Fibroblast of villous mesenchyme (primary cell): ENCODE measurements at places on chromosomes 11 and 22. TPM values are rescaled to one million over a fixed set of nuclear protein-coding genes. Genes with fewer than 3 reads are reported as not detected.

The HEPN1 gene
- not detected in 2 replicates for total RNA-seq

GRCh38 chr11:57071829-57072228 is 83.1 kb downstream of the OR5AK2 start:
- peak; percentile 46 for DNase-seq

The MYO18B gene
- under 0.01 and 1.9 TPM in 2 replicates for total RNA-seq

DNA sequence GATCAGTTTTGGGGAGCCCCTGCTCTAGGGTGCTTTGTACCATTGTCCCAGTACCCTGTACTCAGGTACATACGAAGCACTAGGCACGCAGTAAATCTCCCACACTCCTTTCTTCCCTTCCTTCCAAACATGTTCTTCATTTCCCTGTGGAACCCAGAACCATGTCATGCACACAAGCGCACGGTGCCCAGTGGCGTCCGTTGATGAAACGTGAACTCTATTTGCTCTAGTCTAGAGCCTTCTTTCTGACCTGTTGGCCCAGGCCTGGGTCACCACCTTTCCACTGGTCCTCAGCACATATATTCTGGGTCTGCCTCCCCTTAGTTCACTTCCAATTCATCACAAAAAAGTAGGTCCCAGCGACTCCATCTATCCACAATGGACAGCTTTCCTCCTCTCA is 7.0 kb downstream of the USH1C start:
- DNase-seq = no peak

- DNase-seq = no peak
These were observed 514 bp downstream of the KRTAP5-9 start for GRCh38 chr11:71548716-71549151.

DNA sequence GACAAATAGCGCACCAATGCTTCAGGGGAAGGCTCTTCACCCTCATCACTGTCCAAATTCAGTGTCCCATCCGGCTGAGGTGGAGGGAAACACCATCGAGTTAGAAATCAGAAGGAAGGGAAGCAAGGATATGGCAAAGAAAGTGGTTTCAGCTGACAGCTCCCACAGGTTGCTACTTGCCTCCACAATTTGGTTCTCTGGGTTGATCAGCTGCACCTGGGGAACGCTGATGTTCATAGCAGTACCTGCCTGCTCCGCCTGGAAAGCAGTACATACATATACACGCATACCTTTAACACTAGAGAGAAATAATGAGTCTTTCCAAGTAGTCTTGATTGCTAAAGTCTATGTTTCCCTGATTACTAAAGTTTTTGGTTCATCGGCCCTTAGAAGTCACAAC is 37.8 kb upstream of the APOA1 start:
- no peak for DNase-seq

DNA sequence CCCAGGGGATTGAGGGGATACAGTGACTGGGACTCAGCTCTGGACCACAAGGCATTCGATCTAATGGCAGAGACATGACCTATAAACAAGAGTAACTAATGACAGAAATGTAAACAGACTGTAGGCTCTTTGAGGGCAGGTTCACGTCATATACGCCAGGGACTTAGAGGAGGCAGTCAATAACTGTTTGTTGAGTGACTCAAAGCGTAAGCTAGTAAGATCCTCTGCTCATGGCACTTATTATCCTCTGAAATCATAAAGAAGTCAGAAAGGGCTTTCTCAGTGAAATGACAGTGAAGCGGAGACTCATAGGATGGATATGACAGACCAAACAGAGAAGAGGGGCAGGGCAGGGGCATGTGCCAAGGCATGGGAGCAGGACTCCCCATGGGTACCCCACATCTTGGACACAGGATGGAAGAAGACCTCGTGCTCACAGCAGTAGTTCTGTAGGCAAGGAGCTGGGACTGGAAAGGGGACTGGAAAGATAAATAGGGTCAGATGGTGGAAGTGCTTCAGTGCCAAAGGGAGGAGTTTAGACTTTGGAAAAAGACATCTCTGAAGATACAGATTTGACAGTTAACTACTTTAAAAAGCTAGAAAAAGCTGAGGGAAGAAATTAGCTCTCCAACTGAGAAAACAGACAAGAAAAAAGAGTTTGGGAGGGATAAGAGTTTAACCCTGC is 72.7 kb downstream of the SLC1A2 start:
- DNase-seq = no peak

DNA sequence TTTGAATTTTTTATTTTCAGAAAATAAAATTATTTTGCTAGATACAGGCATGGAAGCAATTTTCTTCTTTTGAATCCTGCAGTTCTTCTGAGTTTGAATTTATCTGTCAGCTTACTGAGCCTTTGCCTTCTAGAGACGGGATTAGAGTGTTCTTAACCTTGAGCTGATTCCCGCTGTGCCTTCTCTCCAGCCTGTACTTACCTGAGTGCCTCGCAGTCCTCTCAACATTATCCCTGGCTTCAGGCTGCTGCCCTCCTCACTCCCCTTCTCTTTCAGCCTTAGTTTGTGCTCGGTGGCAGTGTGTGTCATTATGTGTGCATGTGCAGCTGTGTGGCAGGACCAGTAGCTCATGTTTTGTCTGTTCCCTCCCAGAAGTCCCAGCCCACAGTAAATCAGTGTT is 24.3 kb downstream of the OSBP2 start:
- no peak for DNase-seq

GRCh38 chr11:48025293-48025983 is 45.1 kb downstream of the PTPRJ start:
- no peak for DNase-seq
